CD8-positive, alpha-beta memory T cell (primary cell): ENCODE measurements at places on chromosomes 1 and 21.

DNA sequence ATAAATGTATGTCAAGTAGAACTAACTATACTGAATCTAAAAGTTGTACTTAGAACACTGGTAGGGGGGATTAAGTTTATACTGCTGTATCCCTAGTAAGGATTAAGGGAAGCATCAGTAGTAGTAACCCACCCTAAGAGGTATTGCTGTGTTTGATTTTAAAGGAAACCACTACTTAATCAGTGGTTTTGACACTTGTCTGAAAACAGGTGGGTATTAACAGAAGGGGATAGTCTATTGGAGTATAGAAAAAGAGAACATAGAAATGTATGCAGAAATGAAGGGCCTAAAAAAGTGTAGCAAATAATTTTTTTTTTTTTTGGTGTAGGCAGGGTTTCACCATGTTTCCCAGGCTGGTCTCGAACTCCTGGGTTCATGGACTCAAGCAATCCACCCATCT lies 2.2 kb downstream of the MIGA1 start:
- DNase-seq: no peak

DNA sequence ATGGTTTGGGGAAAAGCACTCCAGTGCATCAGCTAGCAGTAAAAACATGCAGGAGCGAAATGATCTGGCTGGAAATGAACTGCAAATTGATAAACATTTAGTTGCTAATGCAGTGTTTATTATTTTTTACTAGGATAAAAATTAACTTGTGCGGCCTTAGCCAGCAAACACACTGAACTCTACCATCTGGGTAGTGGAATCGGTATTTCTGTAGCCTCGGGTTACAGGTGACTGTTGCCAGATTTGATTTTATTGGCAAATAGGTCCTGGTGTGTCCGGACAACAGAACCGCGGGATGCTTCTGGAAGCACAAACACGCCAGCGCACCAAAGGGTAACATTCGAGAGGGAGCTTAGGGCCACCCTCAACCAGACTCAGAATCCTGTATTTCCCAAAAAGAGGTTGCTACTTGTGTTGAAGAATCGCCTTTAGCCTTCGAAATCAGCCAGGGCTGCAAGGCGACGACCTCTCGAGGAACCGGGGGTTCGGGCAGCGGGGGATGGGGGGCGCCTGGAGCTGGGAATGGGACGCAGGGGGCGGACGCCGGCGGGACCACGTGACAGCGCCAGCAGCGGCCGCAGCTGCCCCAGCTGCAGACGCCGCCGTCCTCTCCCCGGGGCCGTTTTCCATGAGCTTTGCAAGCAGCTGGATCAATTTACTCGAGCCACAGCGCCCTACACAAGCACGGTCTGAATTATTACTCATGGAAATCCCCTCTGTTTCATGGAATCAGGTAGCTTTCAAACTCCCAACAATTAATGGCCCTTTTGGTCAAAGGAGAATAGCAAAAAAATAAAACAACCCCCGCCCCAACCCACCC lies 158.8 kb downstream of the TOMM20 start:
- no peak for DNase-seq

DNA sequence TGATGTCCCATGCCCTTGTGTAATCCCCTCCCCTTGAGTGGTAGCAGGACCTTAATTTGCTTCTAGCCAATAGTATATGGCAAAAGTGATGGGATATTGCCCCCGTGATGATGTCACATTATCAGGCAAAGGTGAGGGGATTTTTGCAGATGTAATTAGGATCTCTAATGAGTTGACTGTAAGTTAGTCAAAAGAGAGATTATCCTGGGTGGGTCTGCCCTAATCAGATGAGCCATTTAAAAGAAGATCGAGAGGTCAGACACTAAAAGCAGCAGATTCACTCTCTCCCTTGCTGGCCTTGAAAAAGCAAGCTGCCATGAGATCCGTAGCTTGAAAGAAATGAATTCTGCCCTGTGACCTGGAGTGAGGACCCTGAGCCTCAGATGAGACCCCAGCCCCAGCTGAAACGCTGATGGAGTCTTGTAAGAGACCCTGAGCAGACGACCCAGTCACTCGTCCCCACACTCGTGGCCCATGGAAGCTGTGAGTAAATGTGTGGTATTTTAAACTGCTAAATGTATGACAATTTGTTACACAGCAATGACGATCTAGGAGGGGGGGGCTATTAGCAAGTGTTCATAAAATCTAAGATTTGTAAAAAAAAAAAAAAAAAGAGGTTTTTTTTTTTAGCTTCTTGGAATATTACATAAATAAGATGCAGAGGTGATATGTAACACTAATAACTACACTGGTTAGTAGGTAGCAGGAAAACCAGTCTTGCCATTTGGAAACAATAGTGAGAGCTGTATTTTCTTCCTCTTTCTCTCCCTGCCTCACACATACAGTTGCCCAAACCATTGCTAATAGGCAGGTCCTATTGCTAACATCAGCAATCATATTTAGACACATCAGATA lies 50.3 kb upstream of the TARBP1 start:
- DNase-seq: no peak

GRCh38 chr21:23986987-23987386 lies 1620.3 kb downstream of the MRPL39 start:
- DNase-seq: no peak

GRCh38 chr1:156832434-156832833 lies 15.8 kb upstream of the SH2D2A start:
- no peak for DNase-seq

DNA sequence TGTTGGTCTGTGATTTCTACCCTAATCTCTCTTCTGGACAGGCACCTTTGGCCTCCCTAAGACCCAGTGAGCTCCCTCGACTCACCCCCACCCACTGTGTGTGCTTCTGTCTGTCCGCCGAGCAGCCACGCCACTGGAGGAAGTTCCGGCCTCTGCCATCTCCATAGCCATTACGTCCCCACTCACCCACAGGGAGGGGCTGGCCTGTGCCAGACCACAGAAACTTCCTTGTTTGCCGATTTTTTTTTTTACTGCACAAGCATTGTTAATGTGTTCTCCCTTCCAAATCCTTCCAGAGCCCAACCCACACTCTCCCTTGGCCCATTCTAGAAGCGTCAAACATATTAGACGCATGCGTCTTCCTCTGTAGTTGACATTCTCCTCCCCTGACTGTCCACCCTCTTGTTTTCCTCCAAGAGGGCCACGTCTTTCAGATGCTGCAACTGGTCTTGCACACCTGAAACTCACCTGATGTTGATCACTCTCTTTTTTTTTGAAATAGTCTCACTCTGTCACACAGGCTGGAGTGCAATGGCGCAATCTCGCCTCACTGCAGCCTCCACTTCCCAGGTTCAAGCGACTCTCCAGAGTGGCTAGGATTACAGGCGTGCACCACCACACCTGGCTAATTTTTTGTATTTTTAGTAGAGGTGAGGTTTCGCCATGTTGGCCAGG lies 72.3 kb downstream of the EVA1C start:
- DNase-seq: no peak

- DNase-seq: no peak
Observed at GRCh38 chr1:172776071-172776470, 117.2 kb downstream of the FASLG start.

- DNase-seq: no peak
Observed at GRCh38 chr21:44398499-44398898, 45.1 kb downstream of the TRPM2 start.

DNA sequence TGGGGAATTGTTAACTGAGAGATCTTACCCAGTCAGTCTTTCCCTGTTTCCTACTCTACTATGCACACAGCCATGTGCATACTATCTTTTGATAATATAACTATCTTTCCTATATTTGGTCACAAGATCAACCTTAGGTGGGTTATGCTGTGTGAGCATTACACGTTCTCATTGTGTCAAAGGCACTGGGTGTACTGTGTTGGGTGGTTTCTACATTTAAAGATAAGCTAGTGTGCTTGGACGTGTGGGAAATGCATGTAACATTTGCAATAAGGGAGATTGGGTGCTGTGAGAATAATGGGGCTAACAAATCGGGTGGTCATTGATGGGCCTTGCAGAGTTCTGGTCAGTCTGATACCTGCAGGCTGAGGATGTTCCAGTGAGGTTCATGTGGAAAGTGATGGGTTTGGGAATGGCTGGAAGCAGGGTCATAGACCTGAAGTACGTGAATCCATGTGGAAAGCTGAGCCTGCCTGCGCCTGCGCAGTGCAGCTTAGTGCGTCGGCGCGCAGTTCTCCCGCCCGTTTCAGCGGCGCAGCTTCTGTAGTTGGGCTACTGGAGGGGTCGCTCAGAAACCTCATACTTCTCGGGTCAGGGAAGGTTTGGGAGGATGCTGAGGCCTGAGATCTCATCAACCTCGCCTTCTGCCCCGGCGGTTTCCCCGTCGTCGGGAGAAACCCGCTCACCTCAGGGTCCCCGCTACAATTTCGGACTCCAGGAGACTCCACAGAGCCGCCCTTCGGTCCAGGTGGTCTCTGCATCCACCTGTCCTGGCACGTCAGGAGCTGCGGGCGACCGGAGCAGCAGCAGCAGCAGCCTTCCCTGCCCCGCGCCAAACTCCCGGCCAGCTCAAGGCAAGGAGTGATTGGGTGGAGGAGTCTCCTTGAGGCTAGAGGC lies at the start of gene MSH4:
TSS of gene MSH4 (plus strand) at position 507 of the 897 bp plus-strand sequence. CDS start at position 611, 104 bp downstream.
- DNase-seq: no peak

DNA sequence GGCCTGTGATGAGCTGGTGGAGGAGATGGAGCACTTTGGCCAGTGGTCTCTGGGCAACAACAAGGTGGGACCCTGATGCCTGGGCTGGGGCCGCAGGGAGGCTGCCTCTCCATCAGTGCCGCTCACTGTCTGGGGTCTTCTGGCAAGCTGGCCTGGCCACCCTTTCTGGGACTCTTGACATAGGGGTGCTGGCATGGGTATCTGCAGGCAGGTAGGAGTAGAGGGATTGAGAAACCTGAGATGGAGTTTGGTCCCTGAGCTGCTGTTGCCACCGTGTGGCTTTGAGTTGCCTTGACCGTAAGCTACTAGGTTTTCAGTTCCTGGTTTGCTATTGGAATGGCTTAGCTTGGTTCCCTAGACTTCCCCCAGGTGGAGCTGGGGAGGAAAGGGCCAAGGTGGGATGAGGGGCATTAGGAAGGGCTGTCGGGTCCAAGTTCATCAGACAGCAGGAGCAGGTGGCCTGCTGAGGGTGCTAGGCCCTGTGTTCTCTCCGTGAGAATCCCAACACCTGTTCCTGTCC lies 13.2 kb upstream of the MFN2 start:
- DNase-seq: no peak

DNA sequence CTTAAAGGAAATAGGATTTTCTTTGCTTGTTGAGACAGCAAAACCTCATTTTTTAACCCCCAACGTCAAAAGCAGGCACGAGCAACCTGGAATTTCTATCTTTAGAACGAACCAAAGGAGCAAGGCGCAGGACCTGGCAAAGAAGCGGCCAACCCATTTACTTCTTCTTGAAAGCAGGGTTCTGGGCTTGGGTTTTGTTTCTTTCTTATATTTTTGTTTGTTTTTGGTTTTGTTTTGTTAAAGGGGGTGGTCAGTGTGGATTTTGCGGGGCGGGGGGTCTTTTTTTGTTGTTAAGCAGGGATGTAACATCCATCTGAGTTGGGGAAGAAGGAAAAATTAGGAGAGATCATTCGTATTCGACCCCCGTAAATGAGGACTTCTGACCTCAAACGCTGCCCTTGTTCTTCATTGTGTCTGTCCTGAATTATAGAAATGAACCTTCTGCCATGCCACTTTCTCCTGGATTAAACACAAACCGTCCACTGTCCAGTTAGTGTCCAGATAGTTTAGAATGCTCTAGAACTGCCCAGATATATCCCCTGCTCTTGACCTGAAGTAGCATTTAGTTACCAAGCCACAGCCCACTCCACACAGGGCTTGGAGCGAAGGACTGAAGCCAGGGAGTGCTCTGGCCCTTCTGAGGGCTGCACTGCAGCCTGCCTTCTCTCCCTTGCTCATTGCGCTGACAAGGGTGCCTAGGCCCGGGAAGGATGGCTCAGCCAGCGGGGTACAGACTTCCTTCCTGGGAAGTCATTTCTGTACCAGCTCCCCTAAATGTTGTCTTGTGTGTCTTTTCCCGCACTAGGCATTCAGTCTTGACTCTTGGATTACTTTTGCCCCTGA lies 909 bp upstream of the APP start:
- no peak for DNase-seq

DNA sequence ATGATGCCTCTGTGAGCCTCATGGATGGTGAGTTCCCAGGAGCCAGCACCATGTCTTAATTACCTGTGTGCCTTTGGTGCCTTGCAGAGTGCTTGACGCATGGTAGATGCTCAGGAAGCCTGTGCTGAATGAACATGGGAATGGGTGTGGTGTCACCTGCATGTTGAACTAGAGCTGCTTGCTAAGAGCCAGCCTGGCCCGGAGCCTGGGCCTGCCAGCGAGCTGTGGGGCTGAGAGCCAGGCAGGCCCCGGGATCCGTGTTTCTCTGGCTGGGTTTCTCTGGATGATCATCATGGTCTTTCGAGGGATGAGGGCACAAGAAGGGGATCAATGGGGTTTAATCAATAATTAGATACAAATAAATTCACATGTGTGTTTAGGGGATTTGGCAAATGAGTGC lies 6.7 kb upstream of the TEX35 start:
- DNase-seq: no peak

- no peak for DNase-seq
Observed at GRCh38 chr1:162357681-162358266, 18.9 kb downstream of the SPATA46 start.

DNA sequence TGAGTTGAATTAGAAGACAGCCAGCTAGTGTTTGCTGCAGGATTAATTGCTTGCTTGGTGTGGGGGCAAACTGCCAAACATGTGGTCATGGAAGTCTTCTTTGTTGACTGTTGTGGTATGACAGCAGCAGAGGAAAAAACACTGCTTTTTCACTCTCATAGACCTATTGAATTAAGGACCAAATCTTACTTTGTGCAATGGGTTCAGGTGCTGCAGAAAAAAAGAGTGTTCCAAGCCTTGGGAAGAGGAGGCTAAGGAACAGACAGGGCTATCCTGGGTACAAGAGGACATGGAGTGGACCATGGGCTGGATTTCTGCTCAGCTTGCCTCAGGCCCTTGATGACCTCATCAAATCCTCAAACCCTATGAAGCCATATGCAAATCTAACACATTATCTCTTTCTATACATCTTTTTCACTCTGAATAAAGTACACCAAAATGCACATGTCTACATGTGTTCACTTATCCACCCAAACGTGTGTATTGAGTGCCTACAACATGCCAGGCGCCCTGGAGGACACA lies 61.5 kb downstream of the SIPA1L2 start:
- DNase-seq: no peak

DNA sequence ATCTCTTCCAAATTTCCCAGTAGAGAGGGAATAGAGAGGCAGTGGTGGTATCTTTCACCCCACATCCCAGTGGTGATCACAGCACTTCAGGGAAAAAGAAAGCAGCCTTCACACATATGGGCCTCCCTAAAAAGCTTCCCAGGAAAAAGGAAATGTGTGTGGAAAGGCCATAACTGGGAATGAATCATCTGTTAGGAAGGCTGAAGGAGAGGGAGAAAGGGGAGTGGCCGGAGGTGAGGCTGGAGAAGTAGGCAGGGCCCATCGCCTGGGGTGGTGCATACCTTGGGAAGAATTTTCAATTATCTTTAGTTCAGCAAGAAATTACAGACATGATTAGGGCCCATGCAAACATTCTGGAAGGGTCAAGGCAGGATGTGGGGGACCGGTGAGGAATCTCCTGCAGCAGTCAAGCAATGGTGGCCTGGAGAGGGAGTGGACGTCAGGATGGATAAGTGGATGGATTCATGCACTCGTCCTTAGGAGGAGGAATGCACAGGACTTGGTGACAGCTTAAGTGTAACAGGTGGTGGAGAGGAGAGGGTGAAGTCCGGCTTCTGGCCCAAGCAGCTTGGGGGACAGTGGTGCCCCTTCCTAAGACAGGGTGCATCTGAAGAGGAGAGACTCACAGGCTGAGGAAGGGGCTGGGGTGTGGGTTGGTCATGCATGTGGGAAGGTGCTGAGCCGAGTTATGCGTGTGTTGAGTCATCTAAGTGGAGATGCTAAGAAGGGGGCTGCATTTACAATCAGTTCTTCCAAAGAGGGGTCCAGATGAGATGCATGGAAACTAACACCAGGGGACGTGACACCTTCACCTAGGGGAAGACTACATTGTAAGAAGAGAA lies 17.9 kb downstream of the HIVEP3 start:
- DNase-seq: no peak
